ENCODE measurements at places on chromosomes 12 and 14.

DNA sequence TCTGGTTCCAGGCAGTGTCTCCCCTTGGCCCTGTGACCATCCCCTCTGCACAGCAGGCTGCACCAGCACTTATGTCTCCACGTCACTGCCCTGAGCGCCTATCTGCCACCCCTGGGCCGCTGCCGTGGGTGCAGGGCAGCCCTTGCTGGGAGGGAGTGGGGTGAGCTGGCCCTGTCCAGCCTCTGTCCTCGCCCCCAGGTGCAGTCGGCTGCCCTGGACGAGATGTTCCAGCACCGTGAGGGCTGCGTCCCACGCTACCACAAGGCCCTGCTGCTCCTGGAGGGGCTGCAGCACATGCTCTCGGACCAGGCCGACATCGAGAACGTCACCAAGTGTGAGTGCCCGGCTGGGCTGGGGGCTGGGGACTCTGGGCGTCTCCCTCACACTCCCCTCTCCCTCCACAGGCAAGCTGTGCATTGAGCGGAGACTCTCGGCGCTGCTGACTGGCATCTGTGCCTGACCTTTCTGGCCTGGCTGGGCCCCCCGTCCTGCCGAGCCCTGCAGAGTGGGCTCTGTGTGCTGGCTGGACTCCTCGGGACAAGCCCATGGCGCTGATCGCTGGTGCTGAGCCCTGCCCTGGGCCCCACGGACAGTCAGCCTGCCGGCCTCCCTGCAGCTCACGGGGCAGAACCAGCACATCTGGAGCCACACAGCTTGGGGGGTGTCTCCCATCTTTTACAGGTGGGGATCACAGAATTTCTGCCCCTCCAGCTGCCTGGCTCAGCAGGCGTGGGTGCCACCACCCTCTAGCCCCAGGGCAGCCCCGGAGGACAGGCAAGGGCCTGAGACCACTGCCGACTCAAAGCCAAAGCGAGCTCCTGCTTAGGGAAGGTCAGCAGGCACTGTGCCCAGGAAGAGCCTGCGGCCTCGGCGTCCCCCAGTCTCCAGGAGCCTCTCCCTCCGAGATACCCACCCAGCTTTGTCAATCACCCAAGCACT is 7.9 kb upstream of the PUS1 start:
- DNase-seq, result no peak

DNA sequence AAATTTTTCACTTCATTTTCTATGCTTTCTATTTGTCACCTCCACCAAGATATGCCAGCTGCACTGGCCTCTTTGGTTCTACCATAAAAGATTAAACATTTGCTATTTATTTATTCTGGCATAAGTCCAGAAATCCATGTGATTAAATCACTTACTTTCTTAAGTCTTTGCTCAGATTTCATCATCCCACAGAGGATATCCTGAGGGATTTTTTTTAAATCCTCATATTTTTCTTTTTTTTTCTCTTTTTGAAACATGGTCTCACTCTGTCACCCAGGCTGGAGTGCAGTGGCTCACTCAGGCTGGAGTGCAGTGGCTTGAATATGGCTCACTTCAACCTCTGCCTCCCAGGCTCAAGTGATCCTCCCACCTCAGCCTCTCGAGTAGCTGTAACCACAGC is 645.4 kb upstream of the ATXN7L3B start:
- no peak for DNase-seq

DNA sequence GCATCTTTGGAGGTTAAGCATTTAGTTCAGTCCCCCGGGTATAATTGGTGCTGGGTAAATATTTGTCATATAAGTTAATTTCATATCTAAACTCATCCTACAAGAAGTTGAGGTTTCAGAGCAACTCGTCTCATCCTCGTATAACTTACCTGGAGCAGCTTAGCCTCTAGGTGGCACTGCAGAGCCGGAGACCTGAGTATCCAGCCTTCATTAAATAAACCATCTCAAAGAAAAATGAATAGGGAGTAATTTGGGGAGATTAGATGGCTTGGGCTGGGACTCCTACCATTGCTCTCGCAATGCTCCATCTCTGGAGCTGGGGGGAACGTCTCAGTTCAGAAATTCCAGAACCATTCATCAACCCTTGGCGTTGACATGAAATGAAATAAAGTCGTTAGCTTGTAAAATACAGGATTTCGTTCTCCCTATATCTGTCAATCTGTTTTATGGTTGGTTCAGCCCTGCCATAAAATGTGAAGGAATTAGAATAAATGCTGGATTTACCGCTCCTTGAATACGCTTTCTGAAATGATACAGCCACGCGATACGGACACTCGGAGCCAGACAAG is 122.9 kb upstream of the TMEM132D start:
- peak; percentile 5 for DNase-seq

- DNase-seq, result no peak
These were observed 96.7 kb upstream of the CCDC196 start for GRCh38 chr14:66389481-66389880.

DNA sequence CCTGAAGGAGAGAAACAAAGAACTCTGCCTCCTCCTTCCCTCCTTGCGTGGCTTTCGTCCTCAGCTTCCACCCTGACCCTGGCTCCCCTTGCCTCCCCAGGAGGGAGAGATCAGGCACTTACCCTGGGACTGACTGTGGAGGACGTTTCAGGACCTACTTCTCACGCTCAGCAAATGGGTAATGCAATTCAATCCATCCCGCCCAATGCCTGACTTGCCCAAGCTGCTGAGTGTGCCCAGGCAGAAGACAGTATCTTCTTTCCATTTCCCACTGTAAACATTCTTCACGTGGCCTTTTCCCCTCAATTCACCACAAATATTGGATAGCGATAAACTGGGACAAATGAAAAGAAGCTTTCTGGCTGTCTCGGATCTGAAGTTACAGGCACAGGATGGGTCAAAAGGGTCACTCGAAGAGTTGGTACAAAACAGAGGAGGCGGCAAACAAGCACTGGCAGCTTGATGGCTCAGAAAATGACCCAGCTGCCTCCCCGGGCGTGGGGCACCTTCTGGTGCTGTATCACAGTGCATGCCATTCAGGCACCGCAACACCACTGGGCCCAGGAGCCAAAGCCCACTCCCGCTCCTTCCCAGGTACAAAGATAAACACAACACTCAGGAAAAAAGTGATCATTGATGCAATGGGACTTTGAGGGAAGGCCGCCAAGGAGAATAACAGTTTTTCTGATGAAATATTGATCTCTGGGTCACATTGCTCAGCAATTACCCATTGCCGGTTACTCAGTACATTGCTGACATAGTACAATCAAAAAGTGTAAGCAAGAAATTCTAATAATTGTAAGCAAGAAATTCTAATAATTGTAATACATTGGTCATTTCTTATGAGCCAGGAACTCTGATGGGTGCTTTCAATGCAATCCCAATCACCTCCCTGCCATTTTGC is 65.8 kb downstream of the TRIM9 start:
- DNase-seq, result no peak

DNA sequence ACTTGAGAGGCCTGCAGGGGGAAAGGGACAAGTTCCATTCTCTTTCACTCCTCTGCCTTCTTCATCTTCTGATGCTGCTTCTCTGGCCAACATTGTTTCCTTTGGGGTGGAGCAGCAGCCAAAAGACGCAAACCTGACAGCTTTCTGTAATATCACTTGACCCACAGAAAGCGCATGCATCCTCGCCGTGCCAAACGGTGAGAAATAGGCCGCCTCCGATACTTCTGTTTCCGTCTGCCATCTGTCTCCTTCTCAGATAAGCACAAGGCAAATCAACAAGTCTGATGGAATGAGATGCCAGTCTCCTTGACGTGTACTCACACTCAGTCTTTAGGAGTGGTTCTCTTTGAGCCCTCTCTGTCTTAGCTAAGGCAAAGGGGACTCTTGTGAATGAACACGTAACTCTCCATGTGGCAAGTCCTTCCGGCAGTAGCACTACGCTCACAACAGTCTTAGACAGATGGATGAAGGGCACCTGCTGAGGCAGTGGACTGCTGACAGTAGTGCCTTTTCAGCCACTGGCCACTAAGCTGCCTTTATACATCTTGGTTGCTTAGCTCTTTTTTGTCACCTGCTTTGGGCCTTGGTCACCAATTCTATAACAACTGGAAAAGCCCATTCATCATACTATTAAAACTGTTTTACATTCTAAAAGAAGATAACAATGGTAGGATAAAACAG is 214.1 kb downstream of the FBXL14 start:
- no peak for DNase-seq

DNA sequence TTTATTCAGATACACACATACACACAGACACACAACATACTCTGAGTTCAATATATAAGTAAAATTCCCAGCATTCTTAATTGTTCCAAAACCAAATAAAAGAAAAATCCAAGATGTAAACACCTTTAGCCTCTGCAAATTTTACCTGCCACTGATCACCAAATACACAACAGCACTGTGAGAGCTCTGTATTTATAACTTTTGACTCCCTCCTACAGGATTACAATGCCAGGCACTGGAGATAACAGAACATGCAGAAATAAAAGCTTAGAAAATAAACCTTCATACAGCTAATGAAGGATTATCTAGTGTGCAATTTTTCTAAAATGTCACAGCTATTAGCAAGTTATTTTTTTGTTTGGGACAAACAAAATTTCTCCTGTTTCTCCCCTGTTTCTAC is 85.0 kb downstream of the TAOK3 start:
- no peak for DNase-seq

- DNase-seq, result peak; percentile 6
These were observed 188.5 kb downstream of the ALX1 start for GRCh38 chr12:85468356-85469157.

GRCh38 chr12:1843641-1844005 is 23.3 kb downstream of the LRTM2 start:
- no peak for DNase-seq

DNA sequence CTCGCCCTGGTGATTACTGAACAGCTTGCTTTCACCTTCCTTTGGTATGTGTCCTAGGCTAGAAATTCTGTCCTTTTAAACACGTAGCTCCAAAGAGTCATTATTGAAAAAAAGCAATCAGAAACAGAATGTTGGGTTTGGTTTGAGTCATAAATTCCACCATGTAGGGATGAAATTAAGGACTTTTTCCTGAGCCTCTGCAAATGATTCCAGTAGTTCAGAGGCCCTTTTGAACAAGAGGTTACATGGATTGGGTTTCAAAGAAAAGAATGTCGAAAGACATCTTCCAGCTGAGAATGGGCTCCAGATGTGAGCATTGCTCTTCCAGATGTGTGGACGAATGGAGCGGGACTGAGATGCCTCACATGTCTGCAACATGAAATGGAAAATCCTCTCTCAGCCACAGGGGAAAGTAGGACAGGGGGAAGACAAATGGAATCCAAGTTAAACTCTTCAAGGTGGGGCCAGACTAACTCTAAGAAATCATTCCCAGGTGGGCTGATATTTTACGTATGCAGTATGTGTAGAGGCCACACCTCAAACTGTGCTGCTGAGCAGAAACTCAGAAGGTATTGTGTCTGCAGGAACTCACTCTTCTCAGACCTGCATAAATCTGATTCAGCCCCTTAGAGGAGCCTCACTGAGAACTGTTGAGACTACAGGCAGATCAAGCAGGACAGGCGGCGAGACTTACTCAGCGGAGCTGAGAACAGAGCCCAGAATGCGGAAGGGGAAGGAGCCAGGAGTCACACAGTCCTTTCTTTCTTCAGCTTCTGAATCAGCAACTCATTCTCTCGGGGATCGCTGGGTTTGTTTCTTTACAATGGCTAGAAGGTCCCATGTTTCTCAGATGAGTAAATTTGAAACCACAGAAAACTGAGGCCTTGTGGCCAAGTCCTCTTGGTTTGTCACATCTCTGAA is 23.3 kb upstream of the EMP1 start:
- DNase-seq, result no peak

DNA sequence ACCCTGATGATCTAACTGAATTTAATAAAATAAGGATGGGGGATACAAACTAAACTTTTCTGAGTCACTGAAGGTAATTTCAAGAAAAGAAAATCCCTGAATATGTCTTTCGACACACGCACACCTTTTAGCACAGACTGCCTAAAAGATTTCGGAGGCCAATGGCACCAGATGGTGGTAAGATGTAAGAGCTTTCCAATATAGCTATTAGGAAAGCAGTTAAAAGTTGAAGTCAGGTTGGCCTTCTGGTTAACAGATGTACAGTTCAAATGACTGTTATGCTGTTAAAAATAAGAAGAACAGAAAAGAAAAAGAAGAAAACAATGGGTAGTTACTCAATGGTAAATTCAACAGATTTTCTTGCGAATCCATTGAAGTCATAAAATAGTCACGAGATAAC is 80.7 kb upstream of the KRR1 start:
- DNase-seq, result no peak
